Smooth muscle cell of the coronary artery (primary cell): ENCODE measurements at places on chromosomes 2 and 18. TPM values are rescaled to one million over a fixed set of nuclear protein-coding genes. Genes with fewer than 3 reads are reported as not detected.

Gene NEUROD1
- total RNA-seq, result not detected in 2 replicates

Gene NPAS2
- total RNA-seq, result 6.4 and 11.0 TPM in 2 replicates

Gene C18orf54
- total RNA-seq, result 0.70 and 1.8 TPM in 2 replicates

Gene AOX1
- 3.2 and 208 TPM in 2 replicates for total RNA-seq

Gene ANKRD62
- not detected in 2 replicates for total RNA-seq

Gene UGT1A9
- not detected in 2 replicates for total RNA-seq

Gene COL3A1
- total RNA-seq, result 1,200 and 2,738 TPM in 2 replicates

Gene RBFA
- total RNA-seq, result 24.8 and 26.8 TPM in 2 replicates

Gene CFAP221
- total RNA-seq, result 0.08 TPM in 1 of 2 replicates, not detected in the other

Gene SERPINB3
- total RNA-seq, result 2.3 TPM in 1 of 2 replicates, not detected in the other

Gene LYG1
- not detected in 2 replicates for total RNA-seq

Gene CIB4
- total RNA-seq, result not detected in 2 replicates

Gene FNDC4
- 15.9 and 31.8 TPM in 2 replicates for total RNA-seq

Gene FAM110C
- total RNA-seq, result under 0.01 TPM in 1 of 2 replicates, not detected in the other

Gene CCDC102B
- 7.6 and 16.9 TPM in 2 replicates for total RNA-seq

Gene ZNF804A
- total RNA-seq, result under 0.01 and 0.83 TPM in 2 replicates

Gene CSRNP3
- total RNA-seq, result 2.1 and 2.7 TPM in 2 replicates

Gene TDRD15
- not detected in 2 replicates for total RNA-seq

Gene PSMA8
- not detected in 2 replicates for total RNA-seq

Gene CCNT2
- 20.2 and 22.7 TPM in 2 replicates for total RNA-seq

Gene ELOA2
- not detected in 2 replicates for total RNA-seq

Gene HOXD9
- not detected in 2 replicates for total RNA-seq

Gene GRHL1
- total RNA-seq, result 0.08 and 0.70 TPM in 2 replicates

Gene FSHR
- total RNA-seq, result not detected in 2 replicates

Gene C2orf81
- 0.59 and 0.98 TPM in 2 replicates for total RNA-seq

Gene BMP10
- not detected in 2 replicates for total RNA-seq

Gene ADAM23
- total RNA-seq, result 1.3 and 2.4 TPM in 2 replicates

Gene CCDC178
- not detected in 2 replicates for total RNA-seq

Gene ITPRIPL1
- total RNA-seq, result 0.75 and 1.2 TPM in 2 replicates

Gene CLEC4F
- not detected in 2 replicates for total RNA-seq

Gene UGT1A8
- total RNA-seq, result under 0.01 and 0.08 TPM in 2 replicates

Gene TCF7L1
- total RNA-seq, result 1.9 and 2.0 TPM in 2 replicates

Gene ASPRV1
- total RNA-seq, result 0.12 and 0.15 TPM in 2 replicates

Gene SERPINB8
- total RNA-seq, result 6.6 and 7.4 TPM in 2 replicates

Gene UGT1A1
- total RNA-seq, result not detected in 2 replicates

Gene POTEI
- total RNA-seq, result not detected in 2 replicates
